Breast epithelium (tissue), 4 donors: ENCODE measurements at places on chromosomes 1 and 21.
A peak's percentile ranks its signal among the peaks of the same experiment; 100 is the strongest.

DNA sequence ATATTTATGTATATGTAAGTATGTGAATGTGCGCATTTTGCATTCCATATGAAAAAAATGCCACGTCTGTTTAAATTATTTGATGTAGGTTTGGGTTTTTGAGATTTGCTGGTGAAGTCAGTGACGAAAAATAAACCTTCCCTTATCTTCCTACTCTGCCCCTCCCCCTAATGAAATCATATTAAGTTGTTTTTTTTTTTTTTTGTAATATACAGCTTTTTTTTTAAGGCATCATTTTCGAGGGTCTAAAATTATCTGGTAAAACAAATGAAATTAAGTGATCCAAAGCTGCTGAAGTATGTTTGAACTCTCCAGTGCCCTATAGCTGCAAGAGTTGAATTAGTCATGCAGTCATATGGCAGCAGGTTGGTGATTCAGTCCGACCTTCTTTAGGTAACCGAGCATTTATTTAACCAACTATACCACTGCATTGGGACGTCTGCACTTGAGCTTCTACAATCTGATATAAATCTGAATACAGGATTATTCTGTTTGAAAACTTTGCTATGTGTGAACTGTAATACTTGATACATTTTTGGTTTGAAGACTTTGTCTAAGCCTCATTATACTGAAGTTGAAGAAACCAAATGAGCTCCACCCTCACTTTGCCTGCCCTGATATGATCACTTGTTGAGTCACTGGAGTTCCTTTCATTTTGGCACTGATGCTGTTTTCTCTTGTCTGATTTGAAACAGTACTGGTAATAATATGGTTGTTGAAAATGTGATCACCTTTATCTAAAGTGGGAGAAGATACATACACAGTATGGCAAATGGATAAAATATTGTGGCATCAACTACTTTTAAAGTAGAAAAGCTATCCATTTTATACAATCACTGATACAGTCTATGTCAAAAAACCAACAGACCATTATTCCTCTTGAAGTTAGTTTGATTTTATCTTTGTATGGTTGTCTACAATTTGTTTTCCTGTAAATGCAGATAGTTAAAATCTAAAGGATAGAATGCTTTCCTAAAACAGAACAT lies 11.7 kb downstream of the PDIK1L start:
- H3K4me1 ChIP-seq = no peaks in the 10 kb centered on the region
- no peaks in the 10 kb centered on the region for H3K36me3 ChIP-seq
- no peak for DNase-seq
- H3K27ac ChIP-seq = peak overlapping the region; percentile 22
- H3K4me3 ChIP-seq = no peak overlapping the region
- no peaks in the 10 kb centered on the region for H3K27me3 ChIP-seq

- no peaks in the 10 kb centered on the region for H3K27me3 ChIP-seq
- H3K36me3 ChIP-seq = no peaks in the 10 kb centered on the region
- no peak overlapping the region for H3K4me3 ChIP-seq
- no peak overlapping the region for H3K27ac ChIP-seq
- H3K4me1 ChIP-seq = no peaks in the 10 kb centered on the region
Observed at GRCh38 chr1:39063775-39064174, 37.6 kb downstream of the NDUFS5 start.

- H3K4me1 ChIP-seq = no peaks in the 10 kb centered on the region
- no peak overlapping the region for H3K4me3 ChIP-seq
- no peaks in the 10 kb centered on the region for H3K36me3 ChIP-seq
- no peaks in the 10 kb centered on the region for H3K27me3 ChIP-seq
Observed at GRCh38 chr1:248618878-248619277, 16.0 kb downstream of the OR2T11 start.

DNA sequence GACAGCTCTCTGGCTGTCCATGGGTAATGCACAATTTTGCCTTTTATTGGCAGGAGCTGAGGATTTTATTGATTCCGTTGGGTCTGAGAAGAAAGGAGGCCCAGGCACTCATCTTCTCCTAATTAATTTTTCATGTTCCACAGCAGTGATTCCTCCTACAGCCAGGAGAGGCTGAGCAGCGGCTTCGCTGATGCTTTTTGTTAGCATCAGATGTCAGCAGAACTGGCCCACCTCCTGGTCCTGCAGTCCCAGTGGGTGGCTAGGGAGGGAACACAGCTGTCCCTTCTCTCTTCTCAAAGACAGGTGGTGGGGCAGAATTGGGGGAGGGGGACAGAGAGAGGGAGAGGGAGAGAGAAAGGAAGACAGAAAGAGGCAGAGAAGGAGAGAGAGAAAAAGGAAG lies 5.7 kb downstream of the MT1HL1 start:
- no peaks in the 10 kb centered on the region for H3K4me1 ChIP-seq
- H3K4me3 ChIP-seq = no peak overlapping the region
- H3K27me3 ChIP-seq = no peaks in the 10 kb centered on the region
- no peak overlapping the region for H3K27ac ChIP-seq
- no peaks in the 10 kb centered on the region for H3K36me3 ChIP-seq

DNA sequence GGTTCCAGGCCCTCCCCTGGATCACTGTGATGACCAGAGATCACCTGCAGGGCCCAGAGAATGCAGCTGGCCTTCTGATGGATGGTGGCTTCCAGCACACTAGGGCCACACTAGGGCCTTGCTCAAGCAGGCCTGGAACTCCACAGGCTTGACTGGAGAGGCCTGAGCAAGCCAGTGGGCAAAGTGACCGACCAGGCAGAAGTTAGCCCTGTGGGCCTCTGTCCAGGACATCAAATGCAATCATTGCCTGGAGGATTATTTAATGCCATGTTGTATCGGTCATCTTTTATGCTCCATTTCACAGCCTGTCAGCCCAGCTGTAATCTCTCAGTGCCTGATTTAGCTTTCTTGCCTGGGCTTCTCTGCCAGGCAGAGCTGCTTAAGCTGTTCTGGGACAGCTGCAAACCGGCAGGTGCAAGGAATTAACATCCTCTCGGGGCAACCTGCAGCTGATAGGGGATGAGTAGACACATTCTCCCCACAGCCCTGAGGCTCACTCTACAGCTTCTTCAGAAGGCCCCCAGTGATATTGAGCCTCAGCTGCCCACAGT lies 17.7 kb downstream of the NENF start:
- H3K27ac ChIP-seq = no peak overlapping the region
- H3K36me3 ChIP-seq = no peaks in the 10 kb centered on the region
- no peak for DNase-seq
- no peaks in the 10 kb centered on the region for H3K27me3 ChIP-seq
- no peak overlapping the region for H3K4me3 ChIP-seq

DNA sequence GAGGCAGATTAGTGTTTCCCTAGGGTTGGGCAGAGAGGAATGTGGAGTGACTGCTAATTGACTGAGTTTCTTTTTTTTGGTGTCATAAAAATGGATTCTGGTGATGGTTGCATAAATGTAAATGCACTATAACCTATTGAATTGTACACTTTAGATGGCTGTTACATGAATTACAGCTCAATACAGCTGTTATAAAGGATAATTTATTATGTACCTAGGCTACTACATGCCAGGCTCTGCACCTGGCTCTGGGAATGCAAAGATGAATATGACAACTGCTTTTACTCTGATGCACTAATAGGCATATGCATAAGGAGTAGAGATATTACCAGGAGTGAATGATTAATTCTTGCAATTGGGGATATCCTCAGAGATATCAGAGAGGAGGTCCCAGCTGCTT lies 345.3 kb downstream of the PTBP2 start:
- no peak for DNase-seq
- no peaks in the 10 kb centered on the region for H3K36me3 ChIP-seq
- no peak overlapping the region for H3K27ac ChIP-seq
- no peak overlapping the region for H3K4me3 ChIP-seq

DNA sequence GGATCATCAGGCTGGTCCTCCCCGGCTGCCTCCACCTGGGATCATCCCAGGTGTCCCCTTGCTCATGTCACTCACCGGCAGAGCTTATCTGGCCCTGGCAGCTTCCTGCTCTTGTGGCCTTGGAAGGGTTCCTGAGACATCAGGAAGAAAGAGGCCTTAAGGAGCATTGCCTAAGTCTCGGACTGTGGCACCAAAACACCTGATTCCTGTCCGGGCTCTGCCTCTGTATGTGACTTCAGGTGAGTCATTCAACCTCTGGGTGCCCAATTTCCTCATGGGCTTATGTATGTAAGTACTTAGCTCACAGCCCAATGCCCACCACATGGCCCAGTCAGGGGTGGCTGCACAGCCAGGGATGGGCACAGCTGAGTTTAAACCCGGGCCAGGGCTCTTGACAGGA lies 255.9 kb upstream of the VAMP3 start:
- no peak overlapping the region for H3K27ac ChIP-seq
- no peaks in the 10 kb centered on the region for H3K36me3 ChIP-seq
- H3K4me1 ChIP-seq = no peaks in the 10 kb centered on the region
- DNase-seq = no peak

DNA sequence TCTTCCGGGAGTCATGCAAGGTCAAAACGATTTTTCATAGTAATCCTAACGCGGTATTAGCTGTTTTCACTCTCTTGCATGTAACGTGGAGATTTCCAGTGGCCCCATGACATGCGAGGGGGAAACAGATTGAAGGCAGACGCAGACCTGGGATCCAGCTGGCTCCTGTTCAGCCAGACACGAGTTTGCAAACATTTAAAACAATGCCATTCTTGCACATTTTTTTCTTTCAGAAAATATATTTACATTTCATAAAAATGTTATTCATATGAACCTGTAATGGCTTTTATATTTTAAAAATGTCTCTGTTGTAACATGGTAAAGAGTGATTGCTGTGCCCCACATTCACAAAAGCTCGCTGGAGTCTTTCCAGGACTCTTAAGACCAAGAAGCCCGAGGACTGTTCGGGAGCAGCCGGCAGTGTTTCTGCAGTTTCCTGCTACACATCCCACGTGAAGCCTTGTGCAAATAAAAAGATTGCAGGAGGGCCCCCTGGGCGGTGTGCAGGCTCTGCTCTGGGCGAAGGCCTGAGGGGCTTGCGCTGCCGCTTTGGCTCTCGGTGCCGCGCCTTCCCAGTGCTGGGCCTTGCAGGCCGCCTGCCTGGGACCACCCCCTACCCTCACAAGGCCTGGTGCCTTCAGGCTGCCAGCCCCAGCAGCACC lies 184.9 kb downstream of the DYRK1A start:
- no peaks in the 10 kb centered on the region for H3K27me3 ChIP-seq
- no peak for DNase-seq
- no peaks in the 10 kb centered on the region for H3K36me3 ChIP-seq
- H3K4me1 ChIP-seq = no peaks in the 10 kb centered on the region
- H3K4me3 ChIP-seq = no peak overlapping the region

DNA sequence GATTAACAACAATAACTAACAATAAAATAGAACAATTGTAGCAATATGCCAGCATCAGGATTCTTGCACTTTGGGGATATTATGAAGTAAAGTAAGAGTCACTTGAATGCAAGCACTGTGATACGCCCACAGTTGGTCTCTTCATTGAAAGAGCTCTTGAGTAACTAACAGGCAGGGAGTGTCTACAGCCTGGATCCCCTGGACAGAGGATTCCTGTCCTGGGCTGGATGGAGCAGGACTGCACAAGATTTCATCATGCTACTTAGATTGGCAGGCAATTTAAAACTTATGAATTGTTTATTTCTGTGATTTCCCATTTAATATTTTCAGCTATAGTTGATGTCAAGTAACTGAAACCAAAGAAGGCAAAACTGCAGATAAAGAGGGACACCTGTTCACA lies 13.7 kb upstream of the KRTAP19-5 start:
- H3K4me1 ChIP-seq = no peaks in the 10 kb centered on the region
- H3K4me3 ChIP-seq = no peak overlapping the region
- H3K27me3 ChIP-seq = no peaks in the 10 kb centered on the region
- no peak overlapping the region for H3K27ac ChIP-seq

- DNase-seq = no peak
- peaks cover 22% of the 10 kb centered on the region for H3K27me3 ChIP-seq
- no peak overlapping the region for H3K27ac ChIP-seq
- no peak overlapping the region for H3K4me3 ChIP-seq
- no peaks in the 10 kb centered on the region for H3K36me3 ChIP-seq
- H3K4me1 ChIP-seq = no peaks in the 10 kb centered on the region
Observed at GRCh38 chr1:231201979-231202633, 38.9 kb upstream of the GNPAT start.

DNA sequence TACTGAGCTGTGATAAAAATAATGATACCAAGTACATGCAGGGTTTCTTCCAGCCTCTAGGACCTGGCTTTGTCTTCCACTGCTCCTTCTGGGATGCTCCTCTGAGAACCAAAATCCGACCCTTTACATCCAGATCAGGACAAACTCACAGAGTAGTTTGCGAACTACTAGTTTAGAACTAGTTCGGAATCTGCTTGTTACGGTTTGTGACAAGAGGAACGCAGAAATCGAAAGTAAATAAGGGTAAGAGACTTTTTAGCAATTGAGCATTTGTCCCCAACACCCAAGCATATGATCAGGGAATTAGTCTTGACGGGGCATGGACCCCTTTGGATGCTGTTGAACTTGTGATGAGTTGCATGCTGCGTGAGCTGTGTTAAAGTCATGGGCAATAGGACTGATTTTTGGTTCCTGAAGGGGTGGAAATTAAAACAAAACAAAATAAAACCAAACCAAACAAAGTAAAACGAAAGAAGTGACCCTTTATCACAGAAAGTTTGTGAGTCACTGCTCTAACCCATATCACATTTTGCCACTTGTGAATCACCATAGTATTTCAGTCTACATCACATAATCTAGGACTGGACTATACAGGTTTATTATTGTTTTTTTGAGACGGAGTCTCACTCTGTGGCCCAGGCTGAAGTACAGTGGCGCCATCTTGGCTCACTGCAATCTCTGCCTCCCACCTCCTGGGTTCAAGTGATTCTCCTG lies 35.7 kb upstream of the ERRFI1 start:
- no peak for DNase-seq
- no peaks in the 10 kb centered on the region for H3K27me3 ChIP-seq
- peak overlapping the region; percentile 54 for H3K27ac ChIP-seq
- H3K4me1 ChIP-seq = no peaks in the 10 kb centered on the region

DNA sequence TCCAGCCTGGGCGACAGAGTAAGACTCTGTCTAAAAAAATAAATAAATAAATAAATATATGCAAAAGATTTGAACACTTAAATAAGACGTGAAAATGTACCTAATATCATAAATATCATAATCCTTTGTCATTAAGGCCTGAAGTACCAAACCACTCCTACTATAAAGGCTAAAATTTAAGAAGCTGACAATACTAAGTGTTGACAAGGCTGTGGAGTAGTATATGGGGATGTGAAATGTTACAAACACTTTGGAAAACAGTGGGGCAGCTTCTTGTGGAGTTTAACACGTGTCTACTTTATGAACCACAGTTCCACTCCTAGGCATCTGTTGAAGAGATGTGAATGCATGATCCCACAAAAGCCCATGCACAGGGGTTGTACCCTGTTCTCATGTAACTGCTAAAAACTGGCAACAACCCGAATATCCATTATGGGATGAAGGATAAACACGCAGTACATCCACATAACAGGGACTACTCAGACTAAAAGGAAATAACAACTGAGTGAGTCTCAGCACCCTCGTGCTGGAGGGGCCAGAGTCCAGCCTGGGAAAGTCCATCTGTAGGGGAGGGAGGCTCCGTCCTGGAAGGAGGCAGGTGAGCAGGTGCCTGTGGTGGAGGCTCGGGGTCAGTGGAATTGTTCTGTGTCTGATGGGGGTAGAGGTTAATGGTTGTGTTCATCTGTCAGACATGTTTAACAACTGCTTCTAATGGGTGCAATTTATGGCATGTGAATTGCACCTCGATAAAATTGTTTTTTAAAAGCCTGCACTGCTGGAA lies 6.7 kb upstream of the SLC19A1 start:
- H3K36me3 ChIP-seq = no peaks in the 10 kb centered on the region
- H3K27me3 ChIP-seq = peaks cover 3% of the 10 kb centered on the region
- H3K4me3 ChIP-seq = no peak overlapping the region
- no peak overlapping the region for H3K27ac ChIP-seq

- DNase-seq = no peak
- no peak overlapping the region for H3K4me3 ChIP-seq
- peak overlapping the region; percentile 65 for H3K27ac ChIP-seq
- H3K36me3 ChIP-seq = no peaks in the 10 kb centered on the region
- H3K27me3 ChIP-seq = no peaks in the 10 kb centered on the region
Observed at GRCh38 chr1:43822040-43822690, 111.4 kb upstream of the ARTN start.
